ENCODE measurements at places on chromosomes 7 and 10.

DNA sequence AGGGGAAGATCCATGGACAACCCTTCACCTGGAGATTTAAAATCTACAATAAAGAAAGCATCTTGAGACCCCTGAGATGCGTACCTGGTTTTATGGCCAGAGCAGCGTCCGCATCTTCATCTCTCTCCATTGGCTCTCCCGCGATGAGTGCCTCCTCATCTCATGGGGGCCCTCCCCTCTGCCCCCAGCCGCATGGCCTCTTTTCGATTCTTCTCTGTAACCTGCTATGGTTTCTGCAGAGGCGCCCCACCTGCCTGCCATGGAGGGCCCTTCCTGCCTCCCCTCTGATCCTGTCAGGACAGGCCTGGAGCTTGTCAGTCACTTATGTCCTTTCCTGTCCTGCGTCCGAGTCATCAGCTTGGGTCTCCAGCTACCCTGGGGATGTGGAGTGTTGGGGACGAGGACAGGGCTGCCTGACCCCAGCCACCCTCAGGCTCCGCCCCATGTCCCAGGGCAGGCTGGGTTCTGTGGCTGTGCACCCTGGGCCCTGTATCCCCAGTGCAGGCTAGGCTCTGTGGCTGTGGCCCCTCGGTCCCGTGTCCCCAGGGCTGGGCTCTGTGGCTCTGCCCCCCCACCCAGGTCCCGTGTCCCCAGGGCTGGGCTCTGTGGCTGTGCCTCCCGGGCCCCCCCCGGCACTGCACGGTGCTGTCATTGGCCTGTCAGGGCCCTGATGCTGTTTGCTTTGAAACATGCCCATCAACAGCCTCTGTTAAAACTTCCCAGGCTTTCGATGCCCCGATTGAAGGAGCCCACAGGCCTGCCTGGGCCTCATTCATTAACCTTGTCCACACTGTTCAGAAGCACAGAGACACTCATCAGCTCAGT, 99.8 kb downstream of the WDR37 start:
- DNase-seq: no peak

DNA sequence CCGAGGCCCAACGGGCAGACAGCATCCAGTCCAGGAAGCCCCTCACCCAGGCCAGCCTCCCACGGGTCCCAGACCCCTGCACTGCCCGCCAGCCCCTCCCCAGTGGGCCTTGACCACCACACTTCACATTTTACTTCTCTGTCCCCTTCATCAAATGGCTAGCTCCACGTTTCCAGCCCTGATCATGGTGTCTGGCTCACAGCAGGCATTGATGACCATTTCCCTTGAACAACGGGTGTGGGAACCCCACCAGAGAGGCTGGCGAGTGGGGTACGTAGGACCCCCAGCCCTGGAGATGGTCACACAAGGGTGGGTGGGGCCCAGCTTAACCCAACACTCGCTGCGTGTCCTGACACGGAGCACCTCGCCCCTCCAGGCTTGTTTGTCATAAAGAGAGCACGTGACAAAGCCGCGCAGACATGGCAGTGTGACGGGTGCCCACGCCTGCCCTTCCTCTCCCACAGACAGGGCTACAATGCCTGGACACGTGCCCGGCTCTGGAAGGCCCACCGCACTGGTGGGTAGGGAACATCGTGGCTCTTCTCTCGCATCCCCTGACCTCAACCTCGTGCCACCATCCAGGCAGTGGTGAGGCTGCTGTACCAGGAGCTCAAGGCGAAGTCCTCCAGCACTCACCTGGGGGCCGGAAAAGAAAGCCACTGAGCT, 267.7 kb downstream of the MAD1L1 start:
- no peak for DNase-seq

DNA sequence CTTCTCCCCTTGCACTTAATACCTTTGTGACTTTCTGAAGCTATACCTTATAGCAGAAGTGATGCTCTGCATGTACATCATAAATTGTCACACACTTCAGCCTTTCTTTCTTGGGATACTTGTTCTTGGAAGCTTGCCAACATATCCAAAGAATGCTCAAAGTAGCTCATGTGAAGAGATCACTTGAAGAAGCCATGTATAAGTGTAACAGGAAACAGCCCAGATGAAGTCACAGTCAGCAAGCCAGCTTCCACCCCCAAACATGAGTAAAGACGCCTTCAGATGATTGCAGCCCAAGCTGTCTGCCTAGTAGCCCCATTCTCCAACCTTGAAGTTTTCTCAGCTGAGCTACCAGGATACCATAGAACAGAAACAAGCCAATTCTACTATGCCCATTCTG, 50.9 kb downstream of the DGKB start:
- DNase-seq: no peak

DNA sequence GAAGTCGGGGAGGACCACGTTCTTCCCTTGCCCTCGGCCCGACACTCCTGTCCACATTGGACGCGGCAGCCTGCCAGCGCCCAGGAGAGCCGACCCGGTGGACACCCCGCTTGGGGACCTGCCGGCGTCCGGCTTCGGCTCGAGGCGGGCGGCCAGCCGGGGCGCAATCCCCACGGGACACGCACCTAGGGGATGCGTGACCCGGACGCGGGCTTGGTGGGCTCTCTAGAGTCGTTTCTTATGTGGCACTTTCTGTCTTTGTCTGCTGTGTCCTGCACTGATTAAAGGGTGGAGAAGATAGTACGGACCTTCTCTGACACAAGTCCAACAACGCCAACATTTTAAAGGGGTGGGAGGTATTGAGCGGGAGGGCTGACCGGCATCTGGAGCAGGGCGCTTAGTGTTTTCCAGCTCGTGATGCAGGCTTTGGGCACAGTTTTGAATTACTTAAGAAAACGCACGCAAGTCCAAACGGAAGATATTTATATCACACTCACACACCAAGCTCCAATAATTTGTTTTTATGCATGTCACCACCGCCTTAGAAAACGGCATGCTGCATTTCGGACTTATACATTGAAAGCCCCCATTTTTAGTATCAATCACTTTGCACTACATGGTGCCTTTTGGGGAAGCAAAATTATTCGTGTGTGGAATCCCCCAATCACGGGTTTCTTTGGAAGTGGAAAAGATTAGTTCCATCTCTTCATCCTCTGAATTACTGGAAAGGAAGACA, 3.9 kb upstream of the SPAG6 start:
- no peak for DNase-seq

GRCh38 chr10:61455656-61456055, 2.5 kb upstream of the TMEM26 start:
- DNase-seq: no peak

Measured in GM20000 (cell line).